ENCODE measurements at places on chromosomes 5 and 9.

DNA sequence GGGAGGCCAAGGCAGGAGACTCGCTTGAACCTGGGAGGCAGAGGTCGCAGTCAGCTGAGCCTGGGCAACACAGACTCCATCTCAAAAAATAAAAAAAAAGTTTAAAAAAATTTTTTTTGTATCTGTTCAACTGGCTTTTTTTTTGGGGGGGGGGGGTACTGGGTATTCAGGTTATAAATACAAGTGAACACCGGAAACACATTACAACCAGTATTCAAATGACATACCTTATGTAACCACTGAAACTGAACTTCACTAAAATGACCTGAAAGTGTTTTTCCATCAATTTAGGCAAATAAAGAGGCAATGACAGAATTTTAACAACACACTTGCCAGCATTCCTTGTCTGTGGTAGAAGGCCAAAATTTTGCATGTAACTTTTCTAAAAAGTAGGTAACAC lies 33.5 kb downstream of the STRBP start:
- no peak for DNase-seq

- no peak for DNase-seq
Observed at GRCh38 chr5:32598997-32599549, 13.7 kb downstream of the SUB1 start.

- no peak for DNase-seq
Observed at GRCh38 chr5:39801306-39801705, 376.5 kb upstream of the DAB2 start.

- no peak for DNase-seq
Observed at GRCh38 chr5:8848997-8849594, 696.8 kb downstream of the SEMA5A start.

GRCh38 chr5:7494481-7495130 lies 98.7 kb downstream of the ADCY2 start:
- DNase-seq = peak; percentile 58

DNA sequence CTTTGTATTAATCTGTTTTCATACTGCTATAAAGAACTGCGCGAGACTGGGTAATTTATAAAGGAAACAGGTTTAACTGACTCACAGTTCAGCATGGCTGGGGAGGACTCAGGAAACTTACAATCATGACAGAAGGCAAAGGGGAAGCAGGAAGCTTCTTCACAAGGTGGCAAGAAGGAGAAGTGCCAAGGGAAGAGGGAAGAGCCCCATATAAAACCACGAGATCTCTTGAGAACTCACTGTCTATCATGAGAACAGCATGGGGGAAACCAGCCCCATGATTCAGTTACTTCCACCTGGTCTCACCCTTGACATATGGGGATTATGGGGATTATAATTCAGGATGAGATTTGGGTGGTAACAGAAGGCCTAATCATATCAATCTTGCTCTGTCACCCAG lies 60.9 kb upstream of the CHD1 start:
- peak; percentile 96 for DNase-seq

GRCh38 chr9:76216161-76216649 lies 178.0 kb downstream of the RFK start:
- DNase-seq = no peak

DNA sequence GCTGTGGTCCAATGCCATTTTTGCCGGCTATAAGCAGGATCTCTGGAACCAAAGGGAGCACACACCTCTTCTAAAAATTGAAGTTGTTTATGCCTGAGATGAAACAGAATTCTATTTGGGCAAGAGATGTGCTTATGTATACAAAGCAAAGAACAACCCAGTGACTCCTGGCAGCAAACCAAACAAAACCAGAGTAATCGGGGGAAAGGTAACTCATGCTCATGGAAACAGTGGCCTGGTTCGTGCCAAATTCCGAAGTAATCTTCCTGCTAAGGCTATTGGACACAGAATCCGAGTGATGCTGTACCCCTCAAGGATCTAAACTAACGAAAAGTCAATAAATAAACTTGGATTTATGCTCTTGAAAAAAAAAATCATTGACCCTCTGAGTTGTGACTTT lies 178.7 kb downstream of the CEMIP2 start:
- no peak for DNase-seq

DNA sequence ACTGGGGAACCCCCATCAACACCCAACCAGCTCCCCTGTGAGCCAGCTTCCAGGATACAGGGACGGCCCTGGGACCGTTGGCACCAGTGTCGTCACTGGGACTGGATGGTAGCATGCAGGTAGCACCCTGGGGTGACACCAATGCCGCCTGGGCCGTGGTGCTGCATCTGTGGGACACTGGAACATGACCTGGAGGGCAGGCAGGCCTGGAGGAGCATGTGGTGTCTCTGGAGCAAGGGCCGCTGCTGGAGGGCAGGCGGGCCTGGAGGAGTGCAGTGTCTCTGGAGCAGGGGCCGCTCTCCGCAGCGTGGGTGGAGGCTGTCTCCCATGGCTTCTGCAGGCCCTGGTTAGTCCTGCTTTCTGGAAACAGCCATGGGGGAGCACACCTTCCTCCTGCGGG lies 13.1 kb downstream of the LPCAT1 start:
- no peak for DNase-seq

- DNase-seq = no peak
Observed at GRCh38 chr9:78149702-78150291, 86.1 kb upstream of the CEP78 start.

DNA sequence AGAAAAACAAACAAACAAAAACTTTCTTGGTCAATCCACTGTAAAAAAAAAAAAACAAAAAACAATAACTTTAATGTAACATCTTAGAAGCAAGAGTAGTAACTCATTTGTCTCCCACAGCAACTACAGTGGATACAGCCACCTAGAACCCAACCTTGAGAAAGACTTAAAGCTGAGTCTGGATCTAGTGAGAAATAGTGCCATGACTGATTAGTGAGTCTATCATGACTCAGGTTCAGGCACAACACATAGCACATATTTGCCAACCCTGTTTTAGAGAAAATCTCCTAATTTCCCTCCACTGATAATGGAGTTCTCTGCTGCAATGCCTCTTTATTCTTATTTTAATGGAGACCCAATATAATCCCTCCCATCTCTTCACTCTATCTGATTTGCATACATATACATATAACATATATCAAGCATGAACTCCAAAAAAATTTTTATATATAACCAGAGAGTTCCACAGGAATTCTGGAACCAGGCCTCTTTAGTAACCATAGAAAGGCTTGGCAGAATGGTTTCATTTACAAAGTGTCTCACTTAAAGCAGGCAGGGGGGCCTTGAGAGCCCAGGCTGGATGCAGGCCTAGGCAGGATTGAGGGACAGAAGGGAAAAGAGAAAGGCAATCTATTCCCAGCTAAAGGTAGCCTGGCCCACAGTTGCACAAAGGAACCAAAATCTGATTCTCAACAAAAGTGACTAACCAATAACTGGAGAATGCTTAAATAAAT lies 11.9 kb upstream of the NR4A3 start:
- DNase-seq = no peak

Measured in NCI-H82 (cell line).